ENCODE measurements at places on chromosomes 4 and X.

GRCh38 chr4:161841759-161842158 is 322.0 kb downstream of the FSTL5 start:
- no peak for DNase-seq

GRCh38 chr4:158870282-158870625 is 101.4 kb downstream of the FNIP2 start:
- DNase-seq = no peak

DNA sequence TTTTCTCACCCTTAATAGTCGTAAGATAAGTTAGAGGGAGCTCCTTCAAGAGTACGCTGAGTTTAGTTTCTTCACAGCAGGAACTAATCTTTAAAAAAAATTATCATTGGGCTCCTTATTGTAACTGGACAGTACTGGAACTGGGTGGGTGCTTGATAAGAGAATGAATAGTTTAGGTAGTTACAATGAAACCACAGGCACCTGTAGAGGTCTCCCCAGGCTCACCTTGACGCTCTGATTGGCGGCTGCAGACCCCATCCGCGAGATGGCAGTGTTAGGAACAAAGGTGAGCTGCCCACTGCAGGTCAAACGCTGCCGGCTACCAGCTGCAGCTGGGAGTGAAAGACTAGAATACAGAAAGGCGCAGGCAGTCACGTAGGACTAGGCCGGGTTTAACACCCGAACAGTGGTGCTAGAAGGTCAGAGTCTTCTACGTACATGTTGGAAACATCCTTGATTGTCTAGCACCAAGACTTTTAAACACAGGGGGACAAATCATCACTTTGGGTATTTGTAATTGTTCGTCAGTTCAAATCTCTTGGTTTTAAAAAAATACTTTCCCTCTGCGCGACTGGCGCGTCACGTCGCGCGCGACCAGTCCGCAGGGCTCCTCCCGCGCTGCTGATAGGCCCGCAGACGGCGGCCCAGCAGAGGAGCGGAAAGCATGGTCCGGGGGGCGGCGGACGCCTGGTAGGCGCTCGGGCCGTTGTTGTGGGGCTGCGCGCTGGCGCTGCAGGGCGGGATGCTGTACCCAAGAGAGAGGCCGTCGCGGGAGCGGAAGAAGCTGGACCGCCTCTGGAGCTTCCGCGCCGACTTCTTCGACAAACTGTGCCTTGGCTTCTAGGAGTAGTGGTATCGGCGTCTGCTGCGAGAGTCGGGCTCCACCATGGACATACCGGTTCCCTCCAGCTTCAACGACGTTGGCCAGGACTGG is 45.6 kb downstream of the SMARCA5 start:
- peak; percentile 62 for DNase-seq

DNA sequence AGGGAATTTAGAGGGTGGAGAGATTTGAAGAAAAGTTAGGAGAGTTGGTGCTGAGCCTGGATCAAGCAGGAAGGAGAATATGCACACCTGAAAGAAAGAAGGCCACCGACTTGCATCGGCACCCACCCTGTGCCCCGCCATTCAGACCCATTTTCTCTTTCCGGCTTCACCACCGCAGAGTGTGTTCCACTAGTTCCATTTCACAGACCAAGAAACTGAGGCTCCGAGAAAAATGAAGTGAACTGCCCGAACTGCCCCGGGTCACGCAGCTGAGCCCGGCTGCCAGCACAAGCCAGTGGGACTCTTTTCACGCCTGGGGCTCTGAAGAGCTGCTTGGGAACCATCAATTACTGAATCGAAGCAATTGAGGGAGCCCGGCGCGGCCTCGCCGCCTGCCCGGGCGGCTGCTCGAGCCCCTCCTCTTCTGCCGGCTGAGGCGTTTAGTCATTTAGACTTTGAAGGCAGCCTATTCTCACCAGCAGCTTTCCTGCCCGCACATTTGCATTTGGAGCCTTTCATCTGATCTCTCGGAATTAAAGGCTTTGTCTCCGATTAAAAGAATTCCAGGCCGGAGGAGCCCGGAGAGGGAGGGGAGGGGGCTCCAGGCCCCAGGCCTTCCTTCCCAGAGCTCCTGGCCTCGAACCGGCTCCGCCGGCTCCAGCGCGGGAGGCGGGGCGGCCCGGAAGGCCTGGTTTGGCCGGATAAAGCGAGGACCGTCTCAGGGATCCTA is 140.2 kb upstream of the PJA1 start:
- DNase-seq = no peak

- no peak for DNase-seq
Observed at GRCh38 chr4:183499801-183500200, 5.1 kb upstream of the ING2 start.

- no peak for DNase-seq
Observed at GRCh38 chr4:88957570-88957969, 99.4 kb downstream of the FAM13A start.

DNA sequence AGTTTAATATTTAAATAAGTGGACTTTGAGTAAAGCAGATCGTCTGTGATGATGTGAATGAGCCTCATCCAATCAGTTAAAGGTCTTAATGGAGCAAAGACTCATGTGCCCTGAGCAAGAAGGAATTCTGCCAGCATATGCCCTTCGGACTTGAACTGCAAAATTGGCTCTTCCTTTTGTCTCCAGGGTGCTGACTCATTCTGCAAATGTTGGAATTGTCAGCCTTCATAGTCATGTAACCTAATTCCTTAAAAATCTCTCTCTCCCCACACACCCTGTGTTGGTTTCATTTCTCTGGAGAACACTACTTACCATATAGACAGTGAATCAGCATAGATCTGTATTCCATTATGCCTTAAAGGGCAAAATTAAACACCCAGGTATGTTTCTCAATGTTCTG is 609.8 kb upstream of the GALNTL6 start:
- DNase-seq = no peak
